ENCODE measurements at places on chromosomes 6 and 20.

DNA sequence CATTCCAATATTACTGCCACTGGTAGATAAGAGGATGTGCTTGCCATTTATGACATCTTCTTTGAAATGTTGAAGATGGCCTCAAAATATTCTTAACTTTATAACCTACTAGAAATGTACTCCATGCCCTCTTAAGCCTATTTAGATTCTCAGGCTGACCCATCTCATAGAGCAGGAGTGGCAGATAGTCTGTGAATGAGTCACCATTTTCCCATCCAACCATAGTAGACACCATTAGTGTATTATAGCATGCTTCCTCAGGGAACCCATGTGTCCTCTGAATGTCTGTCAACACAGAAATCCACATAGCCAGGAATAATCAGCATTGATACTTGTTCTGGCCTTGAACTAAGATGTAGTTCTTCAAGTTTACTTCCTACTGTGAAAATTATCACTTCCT, 150.2 kb downstream of the IMPG1 start:
- DNase-seq = no peak
- H3K27ac ChIP-seq = no peak overlapping the region
- no peaks in the 10 kb centered on the region for H3K4me1 ChIP-seq
- H3K4me3 ChIP-seq = no peak overlapping the region
- H3K36me3 ChIP-seq = peaks cover 5% of the 10 kb centered on the region

DNA sequence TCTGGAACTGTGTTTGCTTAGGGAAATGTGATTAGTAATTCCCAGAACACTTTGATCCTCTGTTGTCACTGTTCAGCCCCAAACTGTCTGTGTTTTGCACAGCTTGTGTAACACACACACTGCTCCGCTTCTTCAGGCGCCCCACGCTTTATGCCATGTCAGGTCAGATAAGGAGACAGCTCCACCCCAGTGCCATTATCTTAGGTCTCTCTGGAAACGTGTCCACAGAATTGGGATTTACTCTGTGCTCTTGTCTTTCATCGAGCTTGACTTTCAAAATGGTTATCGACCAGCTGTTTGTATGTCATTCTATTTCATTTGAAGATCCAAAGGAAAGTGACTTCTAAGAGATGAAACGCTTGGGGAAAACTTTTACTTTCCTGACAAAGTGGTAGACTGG, 106.4 kb upstream of the SSTR4 start:
- H3K27ac ChIP-seq = no peak overlapping the region
- peaks cover 4% of the 10 kb centered on the region for H3K27me3 ChIP-seq
- no peak for DNase-seq

DNA sequence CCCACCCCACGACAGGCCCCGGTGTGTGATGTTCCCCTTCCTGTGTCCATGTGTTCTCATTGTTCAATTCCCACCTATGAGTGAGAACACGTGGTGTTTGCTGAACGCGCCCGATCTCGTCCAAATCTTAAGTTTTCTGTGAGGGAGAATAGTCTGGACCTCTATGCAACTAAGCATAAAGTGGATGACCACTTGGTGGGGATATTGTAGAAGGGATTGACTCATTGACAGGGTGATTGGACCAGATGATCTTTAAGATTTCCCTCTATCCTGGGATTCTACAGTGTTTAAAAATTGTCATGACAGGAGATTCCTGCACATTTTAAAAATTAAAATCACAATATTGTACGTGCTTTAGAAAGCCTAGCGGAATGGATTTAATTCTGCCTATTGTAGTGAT, 141.3 kb downstream of the TRMT11 start:
- no peak overlapping the region for H3K4me3 ChIP-seq
- H3K4me1 ChIP-seq = no peaks in the 10 kb centered on the region
- H3K27me3 ChIP-seq = peaks cover 1% of the 10 kb centered on the region
- no peak for DNase-seq
- H3K27ac ChIP-seq = no peak overlapping the region

GRCh38 chr6:53375847-53376246, 27.1 kb upstream of the ELOVL5 start:
- no peak overlapping the region for H3K27ac ChIP-seq
- H3K4me1 ChIP-seq = no peaks in the 10 kb centered on the region

DNA sequence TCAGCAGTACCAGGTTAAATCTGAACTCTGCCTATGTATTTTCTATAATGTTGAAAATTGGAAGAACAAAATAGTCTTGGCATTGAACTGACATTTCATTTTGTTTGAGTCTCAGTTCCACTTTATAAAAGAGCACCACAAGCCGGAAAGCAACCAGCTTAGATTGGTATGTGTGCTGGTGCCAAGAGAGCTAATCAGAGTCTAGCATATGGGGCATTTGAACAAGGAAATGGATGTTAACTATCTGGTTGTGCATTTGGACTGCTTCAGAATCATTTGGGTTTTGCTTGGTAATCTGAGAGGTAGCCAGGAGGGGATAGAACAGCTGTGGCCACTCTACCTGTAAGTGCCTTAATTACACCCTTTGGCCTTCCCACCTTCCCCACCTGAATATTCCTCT, 184.8 kb downstream of the GRIK2 start:
- H3K27ac ChIP-seq = no peak overlapping the region
- peaks cover 4% of the 10 kb centered on the region for H3K36me3 ChIP-seq
- H3K27me3 ChIP-seq = no peaks in the 10 kb centered on the region
- H3K4me3 ChIP-seq = no peak overlapping the region
- no peaks in the 10 kb centered on the region for H3K4me1 ChIP-seq

DNA sequence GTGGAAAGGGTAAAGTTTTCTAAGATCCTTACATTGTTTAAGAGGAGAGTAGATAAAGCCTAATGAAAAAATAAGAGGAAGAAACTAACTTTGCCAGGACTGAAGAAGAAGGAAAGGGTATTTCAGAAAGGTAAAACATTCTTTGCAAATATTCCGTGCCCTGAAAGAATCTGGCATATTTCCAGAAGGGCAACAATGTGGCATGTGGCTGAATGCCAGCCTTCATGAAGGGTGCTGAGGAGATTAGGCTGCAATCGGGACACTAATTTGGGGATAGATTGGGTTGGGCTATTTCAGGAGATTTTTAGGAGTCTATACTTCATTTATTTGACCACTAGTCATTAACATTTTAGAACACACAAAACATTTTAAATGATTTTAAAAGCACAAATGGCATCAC, 16.2 kb upstream of the UFL1 start:
- H3K27me3 ChIP-seq = peaks cover 2% of the 10 kb centered on the region
- H3K4me1 ChIP-seq = peaks cover 2% of the 10 kb centered on the region
- no peak overlapping the region for H3K4me3 ChIP-seq
- no peak overlapping the region for H3K27ac ChIP-seq
- H3K36me3 ChIP-seq = peaks cover 35% of the 10 kb centered on the region

DNA sequence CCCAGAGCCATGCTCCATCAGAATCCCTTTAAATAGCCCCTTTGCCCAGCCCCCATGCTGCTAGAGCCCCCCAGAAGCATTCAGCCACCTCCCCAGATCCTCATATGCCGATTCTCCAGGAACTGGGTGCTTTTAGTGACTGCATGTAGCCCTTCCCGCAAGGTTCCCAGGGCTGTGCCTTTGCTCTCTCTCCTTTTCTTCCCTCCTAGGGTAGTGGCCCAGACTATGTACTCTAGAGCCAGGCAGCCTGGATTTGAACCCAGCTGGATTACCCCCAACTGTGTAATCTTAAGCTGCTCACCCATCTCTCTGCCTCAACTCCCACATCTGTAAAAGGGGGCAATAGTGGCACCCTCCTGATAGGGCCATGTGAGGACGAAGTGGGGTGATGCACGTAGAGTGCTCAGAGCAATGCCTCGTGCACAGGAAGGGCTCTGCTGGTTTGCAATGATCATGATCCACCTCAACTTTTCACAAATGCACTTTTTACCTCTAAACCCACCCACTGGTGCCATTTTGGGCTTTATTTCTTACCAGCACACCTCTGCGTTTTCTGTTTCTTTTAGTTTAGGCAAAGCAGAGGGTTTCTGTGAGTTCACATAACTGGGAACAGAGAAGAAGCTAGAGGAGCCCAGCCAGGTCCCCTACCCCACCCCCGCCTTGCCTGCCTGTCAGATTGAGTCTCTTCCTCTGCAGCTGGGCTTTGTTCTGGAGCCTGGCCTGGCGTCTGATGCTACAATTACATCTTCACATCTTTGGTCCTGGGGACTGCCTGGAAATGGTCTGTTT, 396.5 kb downstream of the RNGTT start:
- H3K36me3 ChIP-seq = no peaks in the 10 kb centered on the region
- H3K4me1 ChIP-seq = no peaks in the 10 kb centered on the region
- H3K27ac ChIP-seq = no peak overlapping the region
- H3K27me3 ChIP-seq = peaks cover 9% of the 10 kb centered on the region
- H3K4me3 ChIP-seq = no peak overlapping the region

DNA sequence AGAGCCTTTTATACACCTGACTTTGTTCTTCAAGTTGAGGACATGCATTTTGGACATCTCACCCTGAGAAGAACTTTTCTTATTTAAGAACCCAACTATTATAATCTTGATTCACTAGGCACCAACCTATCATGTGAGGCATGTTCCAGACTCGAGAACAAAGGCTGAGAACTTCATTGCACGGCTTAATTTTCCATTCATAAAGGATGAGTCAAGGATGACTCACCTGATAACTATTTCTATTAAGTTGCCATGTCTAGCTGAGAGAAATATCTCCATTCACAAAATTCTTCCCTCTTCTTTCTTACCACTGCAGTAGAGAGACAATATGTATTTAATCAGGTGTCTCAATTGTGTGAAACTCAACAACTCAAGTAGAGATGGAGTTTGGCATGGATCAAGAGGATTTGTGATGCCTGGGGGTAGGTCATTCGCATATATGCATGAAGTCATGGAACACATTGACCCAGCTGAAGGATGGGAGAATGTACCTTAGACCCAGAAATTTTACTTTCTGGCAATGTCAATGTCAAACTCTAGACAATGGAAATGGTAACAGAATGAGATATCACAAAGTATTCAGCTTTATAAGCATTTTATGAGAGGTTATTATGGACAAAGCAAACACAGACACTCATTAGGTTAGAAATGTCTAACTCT, 208.7 kb upstream of the PRND start:
- no peaks in the 10 kb centered on the region for H3K36me3 ChIP-seq
- no peak overlapping the region for H3K4me3 ChIP-seq
- no peak overlapping the region for H3K27ac ChIP-seq
- peaks cover 15% of the 10 kb centered on the region for H3K27me3 ChIP-seq

DNA sequence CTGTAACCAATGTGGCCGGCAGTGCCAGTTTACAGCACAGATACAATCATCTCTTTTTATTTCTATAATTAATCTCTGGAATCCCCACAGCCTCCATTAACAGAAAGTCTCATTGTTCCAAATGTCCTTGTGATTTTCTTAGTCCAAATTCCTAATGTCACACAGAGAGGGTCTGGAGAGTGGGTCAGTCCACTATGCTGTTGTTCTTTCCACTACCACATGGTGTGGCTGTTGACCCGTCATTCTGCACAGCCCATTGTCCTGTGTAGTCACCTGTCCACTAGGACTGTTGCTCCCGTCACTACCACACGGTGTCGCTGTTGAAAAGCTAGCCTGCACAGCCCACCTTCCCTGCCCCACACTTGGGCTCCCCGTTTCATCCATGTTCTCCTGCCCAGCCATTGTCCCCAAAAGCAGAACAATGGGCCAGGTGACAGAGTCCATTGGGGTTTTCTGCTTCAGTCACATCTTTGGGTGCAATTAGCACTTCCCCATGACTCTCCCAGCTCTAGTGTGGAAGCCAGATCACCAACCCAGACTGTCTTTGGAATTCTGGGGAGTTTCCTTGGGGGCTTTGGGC, 8.6 kb upstream of the LBP start:
- H3K27ac ChIP-seq = no peak overlapping the region
- DNase-seq = no peak
- H3K27me3 ChIP-seq = peaks cover 3% of the 10 kb centered on the region
- peaks cover 6% of the 10 kb centered on the region for H3K36me3 ChIP-seq
- no peak overlapping the region for H3K4me3 ChIP-seq

DNA sequence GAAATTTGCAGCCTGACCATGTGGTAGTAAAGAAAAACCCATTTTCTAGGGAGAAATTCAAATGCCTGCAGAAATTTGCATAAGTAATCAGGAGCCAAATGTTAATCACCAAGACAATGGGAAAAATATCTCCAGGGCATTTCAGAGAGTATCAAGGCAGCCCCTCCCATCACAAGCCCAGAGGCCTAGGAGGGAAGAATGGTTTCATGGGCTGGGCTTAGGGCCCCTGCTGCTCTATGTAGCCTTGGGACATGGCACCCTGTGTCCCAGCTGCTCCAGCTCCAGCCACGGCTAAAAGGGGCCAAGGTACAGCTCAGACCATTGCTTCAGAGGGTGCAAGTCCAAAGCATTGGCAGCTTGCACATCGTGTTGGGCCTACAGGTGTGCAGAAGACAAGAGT, 117.2 kb upstream of the RALGAPA2 start:
- no peaks in the 10 kb centered on the region for H3K27me3 ChIP-seq
- no peak for DNase-seq
- H3K4me1 ChIP-seq = no peaks in the 10 kb centered on the region
- no peak overlapping the region for H3K4me3 ChIP-seq

DNA sequence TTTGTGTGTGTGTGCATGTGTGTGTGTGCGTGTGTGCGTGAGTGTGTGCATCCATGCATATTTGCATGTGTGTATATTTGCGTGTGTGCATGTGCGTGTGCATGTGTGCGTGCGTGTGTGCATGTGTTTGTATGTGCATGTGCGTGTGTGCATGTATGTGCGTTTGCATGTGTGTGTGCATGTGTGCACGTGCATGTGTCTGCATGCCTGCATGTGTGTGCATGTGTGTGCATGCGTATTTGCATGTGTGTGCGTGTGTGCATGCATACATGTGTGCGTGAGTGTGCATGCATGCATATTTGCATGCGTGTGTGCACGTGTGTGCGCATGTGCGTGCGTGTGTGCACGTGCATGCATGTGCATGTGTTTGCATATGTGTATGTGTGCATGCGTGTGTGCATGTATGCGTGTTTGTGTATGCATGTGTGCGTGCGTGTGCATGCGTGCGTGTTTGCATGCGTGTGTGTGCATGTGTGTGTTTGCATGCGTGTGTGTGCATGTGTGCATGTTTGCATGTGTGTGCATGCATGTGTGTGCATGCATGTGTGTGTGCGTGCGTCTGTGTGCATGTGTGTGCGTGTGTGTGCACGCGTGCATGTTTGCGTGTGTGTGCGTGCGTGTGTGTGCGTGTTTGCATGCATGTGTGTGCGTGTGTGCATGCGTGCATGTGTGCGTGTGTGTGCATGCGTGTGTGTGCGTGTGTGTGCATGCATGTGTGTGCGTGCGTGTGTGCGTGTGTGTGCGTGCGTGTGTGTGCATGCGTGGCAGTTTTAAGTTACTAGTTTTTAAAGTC, 57.7 kb upstream of the SMOC2 start:
- H3K27me3 ChIP-seq = no peaks in the 10 kb centered on the region
- H3K4me1 ChIP-seq = no peaks in the 10 kb centered on the region
- no peak for DNase-seq
- no peaks in the 10 kb centered on the region for H3K36me3 ChIP-seq
- H3K27ac ChIP-seq = no peak overlapping the region
- no peak overlapping the region for H3K4me3 ChIP-seq

DNA sequence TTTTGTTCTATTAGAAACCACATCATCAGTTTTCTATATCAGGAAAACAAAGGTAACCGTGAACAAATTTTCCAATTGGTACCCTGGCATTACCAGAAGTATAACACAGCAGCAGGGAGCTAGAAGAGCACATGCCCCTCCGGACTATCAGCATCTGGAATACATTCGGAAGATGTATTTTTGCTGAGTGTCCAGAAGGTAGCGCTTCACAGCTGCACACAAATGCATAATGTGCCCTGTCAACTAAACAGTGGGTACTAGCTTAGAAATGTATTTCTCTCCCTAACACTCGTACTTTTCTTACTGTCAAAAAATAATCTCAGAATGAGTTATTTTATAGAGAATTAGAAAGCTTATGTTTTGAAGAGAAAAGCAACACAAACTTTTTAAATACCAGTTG, 77.6 kb downstream of the HUS1B start:
- no peak overlapping the region for H3K27ac ChIP-seq
- no peaks in the 10 kb centered on the region for H3K27me3 ChIP-seq
- no peaks in the 10 kb centered on the region for H3K4me1 ChIP-seq
- DNase-seq = no peak
